ENCODE measurements at places on chromosomes 7 and 10.

DNA sequence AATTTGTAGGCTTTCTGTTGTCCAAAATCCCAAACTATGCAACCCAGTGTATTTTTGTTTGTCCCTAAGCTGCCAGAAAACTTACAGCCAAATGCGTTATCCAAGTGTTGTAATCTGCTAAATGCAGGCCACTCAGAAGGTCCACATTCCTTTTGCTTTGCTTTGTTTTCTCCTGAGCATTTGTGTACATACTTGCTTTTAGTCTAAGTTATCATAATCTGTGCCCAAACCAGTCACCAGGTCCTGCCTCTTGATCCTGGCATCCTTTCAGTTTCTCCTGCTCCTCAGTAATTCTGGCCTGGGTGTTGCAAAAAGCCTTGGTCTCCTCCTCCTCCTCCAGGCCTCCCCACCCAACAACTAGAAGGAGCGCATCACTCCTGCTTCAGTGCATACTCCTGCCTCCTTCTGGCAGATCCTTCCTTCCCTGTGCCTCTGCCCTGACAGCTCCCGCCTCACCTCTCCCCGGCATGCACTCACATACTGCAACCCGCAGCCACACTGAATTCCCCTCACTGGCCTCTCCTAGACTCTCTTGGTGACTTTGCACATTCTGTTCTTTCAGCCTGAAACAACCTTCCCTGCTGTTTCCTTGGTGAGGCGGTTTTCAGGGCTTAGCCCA, 2.3 kb downstream of the DENND2A start:
- no peak for DNase-seq

- DNase-seq, result no peak
Measured at GRCh38 chr10:57162231-57162630, 801.2 kb upstream of the ZWINT start.

- no peak for DNase-seq
Measured at GRCh38 chr10:79142064-79142491, 73.3 kb downstream of the ZMIZ1 start.

DNA sequence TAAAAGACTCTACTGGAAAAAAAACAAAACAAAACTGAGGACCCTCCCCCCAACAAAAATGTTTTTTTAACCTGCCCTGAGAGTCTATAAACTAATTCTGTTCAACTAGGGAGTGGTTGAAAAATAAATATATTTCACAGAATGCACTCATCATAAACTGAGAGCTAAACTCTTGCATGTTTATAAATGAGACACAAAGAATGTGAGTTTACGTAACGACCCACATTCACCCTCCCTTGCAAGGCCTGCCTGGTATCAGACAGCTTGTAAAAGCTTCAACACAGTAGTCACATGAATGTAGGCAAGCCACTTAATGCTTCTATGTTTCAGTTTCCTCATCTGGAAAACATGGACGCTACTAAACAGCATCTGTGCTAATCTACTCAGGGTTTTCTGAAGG, 50.3 kb downstream of the JAZF1 start:
- DNase-seq, result no peak

DNA sequence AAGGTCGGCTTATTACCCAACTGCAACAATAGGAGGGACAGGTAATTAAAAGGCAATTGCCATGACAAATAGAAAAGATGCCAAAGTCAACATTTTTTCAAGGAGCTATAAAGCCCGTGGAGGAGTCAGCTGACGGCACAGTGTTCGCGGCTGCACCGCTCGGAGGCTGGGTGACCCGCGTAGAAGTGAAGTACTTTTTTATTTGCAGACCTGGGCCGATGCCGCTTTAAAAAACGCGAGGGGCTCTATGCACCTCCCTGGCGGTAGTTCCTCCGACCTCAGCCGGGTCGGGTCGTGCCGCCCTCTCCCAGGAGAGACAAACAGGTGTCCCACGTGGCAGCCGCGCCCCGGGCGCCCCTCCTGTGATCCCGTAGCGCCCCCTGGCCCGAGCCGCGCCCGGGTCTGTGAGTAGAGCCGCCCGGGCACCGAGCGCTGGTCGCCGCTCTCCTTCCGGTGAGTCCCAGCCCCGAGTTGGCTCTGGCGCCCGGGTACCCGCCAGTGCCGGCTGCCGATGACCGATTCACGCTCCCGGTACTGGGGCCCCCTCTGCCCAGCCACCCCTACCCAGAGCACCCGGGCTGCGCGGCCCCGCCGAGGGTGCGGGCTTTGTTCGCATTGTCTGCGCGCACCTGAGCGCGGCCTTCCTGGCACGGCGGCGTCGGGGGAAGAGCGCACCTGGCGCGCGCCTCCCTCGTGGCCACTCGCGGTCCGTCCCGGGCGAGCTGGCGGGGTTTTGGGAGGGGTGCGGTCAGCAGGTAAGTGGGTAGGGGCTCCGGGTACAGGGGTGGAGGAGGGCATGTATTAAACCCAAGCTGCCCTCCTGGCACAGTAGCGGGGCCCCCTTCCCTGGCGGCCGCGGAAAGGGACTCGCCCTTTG, at the start of gene VWA2:
TSS of gene VWA2 (plus strand) at position 138 of the 877 bp plus-strand sequence. CDS start 9,460 bp downstream, outside the sequence.
- DNase-seq, result peak; percentile 8

DNA sequence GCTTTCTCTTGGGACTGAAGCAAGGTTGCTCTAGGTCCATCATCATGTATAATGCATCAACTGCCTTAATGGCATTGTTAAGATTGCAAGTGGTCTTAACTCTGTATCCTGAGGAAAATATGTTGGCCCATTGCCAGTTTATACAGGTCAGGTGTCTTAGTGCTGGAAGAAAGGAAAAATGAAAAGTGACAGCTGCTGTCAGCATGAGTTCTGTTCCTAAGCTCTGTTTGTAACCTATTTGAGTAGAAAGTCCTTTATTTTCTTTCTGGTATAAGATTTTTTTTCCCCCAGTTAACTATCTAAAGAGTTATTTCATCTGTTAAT, 127.2 kb downstream of the SRI start:
- DNase-seq, result no peak

Measured in activated CD8-positive, alpha-beta memory T cell treated with anti-CD3 and anti-CD28 coated beads for 1 hour (primary cell).